Activated CD4-positive, alpha-beta T cell treated with anti-CD3 and anti-CD28 coated beads for 36 hours (primary cell): ENCODE measurements at places on chromosomes 12 and 14. TPM values are rescaled to one million over a fixed set of nuclear protein-coding genes. Genes with fewer than 3 reads are reported as not detected.

- peak within 1 kb of the TSS; percentile 65 for H3K4me3 ChIP-seq
- H3K4me1 ChIP-seq, result peaks cover 2% of the 10 kb centered on the region
- no peaks in the 10 kb centered on the region for H3K36me3 ChIP-seq
- H3K27me3 ChIP-seq, result peaks cover 2% of the 10 kb centered on the region
- H3K27ac ChIP-seq, result no peak within 1 kb of the TSS
Measured at GRCh38 chr12:3076730-3077571, at the start of gene TSPAN9. TSPAN9 (plus strand) TSS chr12:3077379; CDS start chr12:3201194, 123,815 bp downstream.

DNA sequence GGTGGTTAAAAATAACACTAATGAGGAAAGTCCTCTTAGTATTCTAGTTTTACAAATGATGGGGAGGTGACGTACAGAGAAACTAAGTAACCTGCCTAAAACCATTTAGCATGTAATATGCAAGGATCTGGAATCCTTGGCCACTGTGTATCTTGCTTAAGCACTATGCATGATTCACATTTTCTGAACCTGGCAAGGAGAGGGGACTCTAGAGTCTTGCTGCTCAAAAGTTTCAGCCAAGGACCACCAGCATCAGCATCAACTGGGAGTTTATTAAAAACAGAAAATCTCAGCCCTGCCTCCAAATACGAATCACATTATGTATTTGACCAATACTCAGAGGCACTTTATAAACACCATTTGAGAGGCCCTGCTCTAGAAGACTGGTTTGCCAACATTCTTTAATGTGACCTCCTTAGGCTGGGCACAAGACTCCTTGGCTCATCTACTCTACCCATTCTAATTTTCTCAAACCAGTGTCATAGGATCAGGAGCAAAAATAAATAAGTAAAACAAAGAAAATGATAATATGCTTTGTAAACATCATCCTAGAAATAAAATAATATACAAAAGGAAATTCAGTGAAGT is 52.9 kb downstream of the ABCC9 start:
- no peaks in the 10 kb centered on the region for H3K4me1 ChIP-seq
- H3K27me3 ChIP-seq, result peaks cover 5% of the 10 kb centered on the region
- DNase-seq, result no peak
- no peak overlapping the region for H3K4me3 ChIP-seq

DNA sequence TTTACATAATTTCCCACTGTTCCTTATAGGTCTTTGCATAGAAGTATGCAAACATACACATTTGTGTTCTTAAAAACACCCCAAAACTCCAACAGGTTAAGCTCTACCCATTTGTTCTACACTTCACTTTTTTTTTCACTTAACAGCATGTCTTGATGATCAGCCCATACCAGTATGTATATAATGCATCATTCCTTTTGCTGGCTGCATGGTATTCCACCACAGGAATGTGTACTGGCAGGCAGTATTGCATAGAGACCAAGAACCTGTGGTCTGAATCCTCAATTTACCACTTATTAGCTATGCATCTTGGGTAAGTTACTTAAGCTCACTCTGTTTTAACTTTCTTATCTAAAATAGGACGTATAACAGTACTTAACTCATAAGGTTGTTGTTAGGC is 65.5 kb downstream of the SAMD4A start:
- no peaks in the 10 kb centered on the region for H3K36me3 ChIP-seq
- H3K27ac ChIP-seq, result no peak overlapping the region
- no peak for DNase-seq
- peaks cover 28% of the 10 kb centered on the region for H3K4me1 ChIP-seq

GRCh38 chr12:112496496-112496895 is 77.7 kb downstream of the PTPN11 start:
- DNase-seq, result peak; percentile 55
- H3K27me3 ChIP-seq, result no peaks in the 10 kb centered on the region
- no peak overlapping the region for H3K27ac ChIP-seq
- H3K4me1 ChIP-seq, result peaks cover 18% of the 10 kb centered on the region
- H3K4me3 ChIP-seq, result no peak overlapping the region
- peaks cover 54% of the 10 kb centered on the region for H3K36me3 ChIP-seq

GRCh38 chr14:55689981-55690871 is 110.2 kb downstream of the KTN1 start:
- H3K4me3 ChIP-seq, result no peak overlapping the region
- H3K4me1 ChIP-seq, result no peaks in the 10 kb centered on the region
- H3K27me3 ChIP-seq, result no peaks in the 10 kb centered on the region
- peaks cover 18% of the 10 kb centered on the region for H3K36me3 ChIP-seq
- no peak for DNase-seq
- no peak overlapping the region for H3K27ac ChIP-seq

- no peak overlapping the region for H3K4me3 ChIP-seq
- H3K27ac ChIP-seq, result peak overlapping the region; percentile 67
- DNase-seq, result no peak
- H3K27me3 ChIP-seq, result no peaks in the 10 kb centered on the region
Measured at GRCh38 chr12:14272956-14273912, 92.2 kb upstream of the ATF7IP start.

- no peaks in the 10 kb centered on the region for H3K4me1 ChIP-seq
- peaks cover 33% of the 10 kb centered on the region for H3K36me3 ChIP-seq
- no peaks in the 10 kb centered on the region for H3K27me3 ChIP-seq
- H3K4me3 ChIP-seq, result no peak overlapping the region
Measured at GRCh38 chr12:3704512-3705353, 48.2 kb downstream of the CRACR2A start.

GRCh38 chr14:36659010-36659821 is 2.4 kb upstream of the PAX9 start:
- peaks cover 2% of the 10 kb centered on the region for H3K36me3 ChIP-seq
- no peak overlapping the region for H3K4me3 ChIP-seq
- no peak overlapping the region for H3K27ac ChIP-seq

TCP11L2 gene
- 11.8 TPM for total RNA-seq

DNA sequence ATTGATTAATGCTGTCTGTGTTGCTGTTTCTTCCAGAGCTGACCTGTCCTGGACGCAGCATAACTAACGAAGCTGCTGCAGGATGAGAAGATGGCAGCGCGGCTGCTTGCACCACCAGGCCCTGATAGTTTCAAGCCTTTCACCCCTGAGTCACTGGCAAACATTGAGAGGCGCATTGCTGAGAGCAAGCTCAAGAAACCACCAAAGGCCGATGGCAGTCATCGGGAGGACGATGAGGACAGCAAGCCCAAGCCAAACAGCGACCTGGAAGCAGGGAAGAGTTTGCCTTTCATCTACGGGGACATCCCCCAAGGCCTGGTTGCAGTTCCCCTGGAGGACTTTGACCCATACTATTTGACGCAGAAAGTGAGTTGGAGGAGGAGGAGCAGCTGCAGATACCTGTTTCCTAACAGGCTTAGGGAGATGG is 71.7 kb downstream of the SCN8A start:
- no peak for DNase-seq
- H3K4me3 ChIP-seq, result no peak overlapping the region
- no peaks in the 10 kb centered on the region for H3K36me3 ChIP-seq
- peaks cover 6% of the 10 kb centered on the region for H3K27me3 ChIP-seq

DNA sequence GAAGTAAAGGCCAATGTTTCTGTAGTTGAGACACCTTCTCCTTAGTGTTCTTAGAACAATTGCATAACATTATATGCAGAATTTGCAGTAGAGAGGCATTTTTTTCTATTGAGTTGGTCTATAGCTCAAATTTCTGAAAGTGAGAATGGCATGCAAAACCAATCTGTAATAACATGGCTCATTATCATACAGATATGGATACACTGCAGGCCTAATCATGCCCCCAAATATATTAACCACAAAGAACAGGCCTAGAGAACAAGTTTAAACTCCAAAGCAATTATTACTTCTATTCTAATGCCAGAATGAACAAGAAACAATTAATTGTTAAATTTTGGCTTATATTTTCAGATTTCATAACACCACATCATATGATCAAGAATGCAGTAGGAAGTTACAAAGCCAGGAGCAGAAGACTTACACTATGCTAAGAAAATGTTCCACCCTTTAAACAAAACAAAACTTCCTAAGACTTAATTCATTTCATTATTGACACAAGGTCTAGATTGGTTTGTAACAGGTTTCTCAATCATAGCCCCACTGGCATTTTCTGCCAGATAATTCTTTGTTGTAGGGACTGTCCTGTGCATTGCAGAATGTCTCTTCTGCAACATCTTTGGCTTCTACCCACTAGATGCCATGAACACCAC is 26.9 kb downstream of the TMTC1 start:
- H3K4me3 ChIP-seq, result no peak overlapping the region
- H3K4me1 ChIP-seq, result no peaks in the 10 kb centered on the region
- H3K36me3 ChIP-seq, result no peaks in the 10 kb centered on the region
- no peaks in the 10 kb centered on the region for H3K27me3 ChIP-seq

- H3K4me1 ChIP-seq, result no peaks in the 10 kb centered on the region
- no peak for DNase-seq
- H3K36me3 ChIP-seq, result no peaks in the 10 kb centered on the region
- H3K27ac ChIP-seq, result no peak overlapping the region
Measured at GRCh38 chr14:101027966-101028365, 124.4 kb upstream of the RTL1 start.

ZDHHC22 gene
- not detected for total RNA-seq

ITGB7 gene
- total RNA-seq, result 73.0 TPM

PDZRN4 gene
- not detected for total RNA-seq

DNA sequence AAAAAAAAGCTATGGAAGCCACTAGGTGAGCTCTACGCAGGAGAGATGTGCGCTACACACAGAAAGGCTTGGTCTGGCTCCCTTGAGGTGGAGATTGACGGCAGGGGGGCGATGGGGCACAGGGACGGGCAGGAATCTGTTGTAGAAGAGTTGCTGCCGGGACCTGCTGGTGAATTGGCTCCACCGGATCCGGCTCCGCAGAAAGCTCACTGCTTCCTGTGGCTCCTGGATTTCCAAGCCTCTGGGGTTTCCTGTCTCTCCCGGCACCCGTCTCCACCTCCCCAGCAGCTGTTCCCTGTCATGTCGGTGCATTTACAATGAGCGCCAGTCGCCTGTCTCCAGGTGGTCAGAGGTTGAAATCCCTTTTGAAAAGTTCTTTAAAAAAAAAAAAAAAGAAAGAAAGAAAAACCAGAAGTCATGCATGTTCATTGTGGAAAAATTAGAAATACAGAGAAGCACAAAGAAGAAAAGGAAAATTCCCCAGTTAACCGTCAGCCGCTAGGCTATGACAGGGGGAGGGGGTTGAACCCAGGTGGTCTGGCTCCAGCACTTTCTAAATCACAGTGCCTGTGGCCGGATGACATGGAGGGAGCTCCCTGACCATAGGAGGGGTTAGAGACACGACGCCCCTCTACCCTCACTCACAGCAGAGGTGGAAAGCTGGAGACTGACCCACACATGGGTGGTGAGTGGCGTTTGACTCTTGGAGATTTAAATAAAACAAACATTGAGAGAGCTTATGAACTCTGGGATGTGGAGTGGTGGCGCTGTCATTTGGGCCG is 20.8 kb downstream of the FAM222A start:
- DNase-seq, result peak; percentile 1
- H3K27ac ChIP-seq, result no peak overlapping the region
- peaks cover 23% of the 10 kb centered on the region for H3K27me3 ChIP-seq
- H3K4me3 ChIP-seq, result no peak overlapping the region
- H3K36me3 ChIP-seq, result no peaks in the 10 kb centered on the region
- H3K4me1 ChIP-seq, result no peaks in the 10 kb centered on the region

MEG3 gene
- not detected for total RNA-seq

DNA sequence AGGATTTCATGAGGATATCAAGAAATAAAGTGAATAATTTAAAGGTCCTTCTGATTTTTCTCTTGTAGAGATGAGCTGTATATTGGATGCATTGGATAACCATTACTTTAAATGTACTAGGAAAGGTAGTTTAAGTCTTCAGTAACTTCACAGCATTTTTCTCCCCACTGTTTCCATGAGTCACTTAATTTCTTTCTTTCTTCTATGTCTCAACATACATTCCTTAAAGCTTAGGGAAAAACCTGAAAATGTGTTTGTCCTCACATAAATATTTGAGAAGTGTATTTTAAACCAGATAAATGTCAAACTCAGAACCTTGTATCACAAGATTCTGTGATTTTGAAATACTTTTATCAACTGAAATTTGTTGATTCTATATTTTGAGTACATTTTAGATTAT is 1970.2 kb upstream of the FLRT2 start:
- no peak for DNase-seq
- no peak overlapping the region for H3K4me3 ChIP-seq
- no peaks in the 10 kb centered on the region for H3K36me3 ChIP-seq
- H3K4me1 ChIP-seq, result no peaks in the 10 kb centered on the region

SLC6A15 gene
- 0.43 TPM for total RNA-seq

AGAP2 gene
- total RNA-seq, result 46.9 TPM

GRCh38 chr14:20723488-20723887 is 22.2 kb upstream of the EDDM3A start:
- H3K27ac ChIP-seq, result no peak overlapping the region
- no peaks in the 10 kb centered on the region for H3K4me1 ChIP-seq
- H3K36me3 ChIP-seq, result no peaks in the 10 kb centered on the region
- peaks cover 33% of the 10 kb centered on the region for H3K27me3 ChIP-seq
- no peak for DNase-seq

DNA sequence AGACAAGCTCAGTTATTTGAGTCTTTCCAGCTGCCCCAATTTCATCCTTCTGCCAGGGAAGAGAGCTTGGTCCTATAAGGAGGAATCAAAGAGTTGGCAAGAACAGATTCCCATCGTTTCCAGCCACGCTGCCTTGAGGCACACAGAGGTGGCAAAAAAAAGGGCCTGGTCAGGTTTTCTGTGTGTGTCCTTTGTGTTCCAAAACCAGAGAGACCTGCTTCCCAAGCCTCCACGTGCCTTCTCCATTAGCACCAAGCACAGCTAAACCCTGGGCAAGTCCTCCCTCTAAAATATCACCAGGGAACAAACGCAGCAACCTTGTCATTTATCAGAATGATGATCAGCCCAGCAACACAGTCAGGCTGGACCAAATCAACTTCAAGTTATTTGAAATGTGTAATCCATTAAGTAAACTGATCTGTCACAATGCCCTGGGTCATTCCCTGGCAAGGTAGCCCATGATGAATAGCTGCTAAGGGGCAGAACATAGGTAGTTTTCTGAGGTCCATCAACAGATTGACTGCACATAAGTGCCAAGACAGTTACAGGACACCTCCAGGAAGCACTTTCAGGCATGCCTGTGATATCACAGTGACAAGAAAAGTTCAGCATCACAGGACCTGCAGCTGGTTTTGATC is 28.6 kb upstream of the C12orf42 start:
- H3K27me3 ChIP-seq, result peaks cover 2% of the 10 kb centered on the region
- H3K4me1 ChIP-seq, result no peaks in the 10 kb centered on the region
- no peak for DNase-seq
- no peaks in the 10 kb centered on the region for H3K36me3 ChIP-seq
- H3K4me3 ChIP-seq, result no peak overlapping the region

GRCh38 chr14:24317141-24317928 is 6.0 kb downstream of the LTB4R start:
- H3K27me3 ChIP-seq, result no peaks in the 10 kb centered on the region
- no peak for DNase-seq
- no peak overlapping the region for H3K4me3 ChIP-seq
- H3K4me1 ChIP-seq, result peaks cover 42% of the 10 kb centered on the region
- peak overlapping the region; percentile 35 for H3K27ac ChIP-seq
- H3K36me3 ChIP-seq, result peaks cover 2% of the 10 kb centered on the region

TMTC2 gene
- 2.4 TPM for total RNA-seq
